ENCODE measurements at places on chromosomes 1 and 21.

GRCh38 chr1:168518201-168518689, 25.6 kb downstream of the XCL2 start:
- DNase-seq = no peak

GRCh38 chr1:155309423-155310021, 856 bp downstream of the FDPS start:
- DNase-seq = no peak

- DNase-seq = no peak
Observed at GRCh38 chr1:201876148-201876818, 12.4 kb upstream of the SHISA4 start.

GRCh38 chr1:150995460-150995859, 11.2 kb downstream of the MINDY1 start:
- DNase-seq = no peak

DNA sequence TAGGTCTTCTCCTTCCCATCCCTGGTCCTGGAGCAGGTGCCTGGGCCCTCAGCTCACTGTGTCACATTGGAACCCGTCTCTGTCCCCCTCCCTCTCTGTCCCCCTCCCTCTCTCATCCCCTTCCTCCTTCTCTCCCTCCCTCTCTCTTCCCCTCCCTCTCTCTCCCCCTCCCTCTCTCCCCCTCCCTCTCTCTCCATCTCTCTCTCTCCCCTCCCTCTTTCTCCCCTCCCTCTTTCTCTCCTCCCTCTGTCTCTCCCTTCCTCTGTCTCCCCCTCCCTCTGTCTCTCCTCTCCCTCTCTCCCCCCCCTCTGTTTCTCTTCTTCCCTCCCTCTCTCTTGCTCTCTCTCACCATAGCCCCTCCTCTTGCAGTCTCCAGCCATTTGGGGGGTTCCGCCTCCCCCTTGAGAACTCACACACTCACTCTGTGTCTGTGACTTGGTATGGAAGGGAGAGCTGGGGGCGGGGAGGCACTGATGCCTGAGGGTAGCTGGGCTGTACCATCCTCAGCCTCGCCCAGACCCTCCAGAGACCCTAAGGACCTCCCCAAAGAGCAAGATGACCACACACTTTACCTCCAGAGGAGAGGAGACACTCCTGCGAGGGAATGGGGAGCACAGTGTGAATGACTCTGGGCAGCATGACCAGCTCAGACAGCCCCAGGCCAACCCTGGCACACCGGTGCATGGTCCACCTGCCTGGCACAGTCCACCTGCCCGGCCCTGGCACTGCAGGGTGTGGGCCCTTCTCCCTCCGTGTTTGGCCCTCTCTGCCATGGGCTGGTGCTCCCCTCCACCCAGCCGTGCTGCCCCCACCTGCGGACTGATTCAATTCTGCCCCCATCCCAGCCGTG, 102.8 kb upstream of the ARHGEF16 start:
- DNase-seq = peak; percentile 78
